ENCODE measurements at places on chromosomes 12 and 14.

DNA sequence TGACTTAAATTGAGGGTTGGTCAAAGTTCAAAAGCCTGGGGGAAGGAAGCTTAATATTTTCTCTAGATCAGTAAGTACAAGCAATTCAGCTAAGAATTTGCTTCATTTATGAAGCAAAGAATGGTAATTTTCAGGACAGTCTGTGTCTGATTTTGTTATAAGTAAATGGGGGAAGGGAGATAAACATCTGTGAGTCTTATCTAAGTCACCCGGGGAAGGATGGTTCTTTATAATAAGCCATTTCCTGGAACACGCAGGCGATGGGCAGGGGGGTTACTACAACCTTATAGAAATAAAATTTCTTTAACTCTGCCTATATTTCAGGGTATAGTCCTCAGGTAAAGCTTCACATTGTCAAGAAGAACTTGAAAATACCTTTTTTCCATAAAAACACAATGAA is 42.9 kb downstream of the HELB start:
- DNase-seq = no peak

- DNase-seq = no peak
Measured at GRCh38 chr12:91630596-91631293, 448.1 kb upstream of the DCN start.

GRCh38 chr12:39105111-39105510 is 199.7 kb upstream of the CPNE8 start:
- DNase-seq = no peak

GRCh38 chr12:101552277-101552676 is 42.5 kb upstream of the MYBPC1 start:
- DNase-seq = no peak

- DNase-seq = no peak
Measured at GRCh38 chr12:4816744-4817525, 92.8 kb upstream of the KCNA1 start.

GRCh38 chr14:81285245-81285644 is 64.5 kb upstream of the GTF2A1 start:
- no peak for DNase-seq

GRCh38 chr14:65972891-65973290 is 513.3 kb upstream of the CCDC196 start:
- DNase-seq = no peak

GRCh38 chr14:105487449-105487985 is 831 bp downstream of the CRIP1 start:
- no peak for DNase-seq

DNA sequence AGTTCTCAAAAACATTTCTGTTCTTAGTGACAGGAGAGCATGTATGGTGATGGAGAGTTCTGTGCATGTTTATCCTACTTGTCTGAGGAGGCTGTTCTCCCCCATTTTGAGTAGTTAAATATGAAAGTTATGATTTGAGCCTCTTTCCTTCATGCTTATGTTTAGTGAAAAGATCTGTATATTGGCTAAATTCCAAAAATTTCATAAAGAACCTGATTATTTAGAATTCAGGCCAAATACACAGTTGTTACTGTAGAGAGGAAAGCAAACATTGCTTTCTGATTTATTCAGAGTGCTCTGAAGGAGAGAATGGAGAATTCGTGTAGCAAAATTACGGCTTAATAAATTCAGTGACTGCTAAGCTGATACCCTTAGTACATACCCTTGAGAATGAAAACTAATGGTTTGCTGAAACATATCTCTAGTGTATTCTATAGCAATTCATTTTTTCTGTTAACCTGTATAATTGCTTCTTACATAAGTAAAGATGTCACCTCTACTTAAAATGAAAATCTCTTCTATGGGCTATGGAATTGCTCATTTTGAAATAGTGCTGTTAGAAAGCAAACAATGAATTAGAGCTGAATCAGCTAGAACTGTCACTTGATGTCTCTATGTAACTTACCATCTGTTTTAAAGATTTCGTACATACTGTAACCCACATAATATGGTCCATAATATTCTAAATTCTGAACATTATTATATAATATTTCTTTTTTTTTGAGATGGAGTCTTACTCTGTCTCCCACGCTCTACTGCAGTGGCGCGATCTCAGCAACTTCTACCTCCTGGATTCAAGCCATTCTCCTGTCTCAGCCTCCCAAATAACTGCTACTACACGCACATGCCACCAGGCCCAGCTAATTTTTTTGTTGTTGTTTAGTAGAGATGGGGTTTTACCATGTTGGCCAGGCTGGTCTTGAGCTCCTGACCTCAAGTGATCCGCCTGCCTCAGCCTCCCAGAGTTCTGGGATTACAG is 417.0 kb upstream of the RGS6 start:
- DNase-seq = no peak

GRCh38 chr14:104474495-104475213 is 104.9 kb upstream of the C14orf180 start:
- no peak for DNase-seq

DNA sequence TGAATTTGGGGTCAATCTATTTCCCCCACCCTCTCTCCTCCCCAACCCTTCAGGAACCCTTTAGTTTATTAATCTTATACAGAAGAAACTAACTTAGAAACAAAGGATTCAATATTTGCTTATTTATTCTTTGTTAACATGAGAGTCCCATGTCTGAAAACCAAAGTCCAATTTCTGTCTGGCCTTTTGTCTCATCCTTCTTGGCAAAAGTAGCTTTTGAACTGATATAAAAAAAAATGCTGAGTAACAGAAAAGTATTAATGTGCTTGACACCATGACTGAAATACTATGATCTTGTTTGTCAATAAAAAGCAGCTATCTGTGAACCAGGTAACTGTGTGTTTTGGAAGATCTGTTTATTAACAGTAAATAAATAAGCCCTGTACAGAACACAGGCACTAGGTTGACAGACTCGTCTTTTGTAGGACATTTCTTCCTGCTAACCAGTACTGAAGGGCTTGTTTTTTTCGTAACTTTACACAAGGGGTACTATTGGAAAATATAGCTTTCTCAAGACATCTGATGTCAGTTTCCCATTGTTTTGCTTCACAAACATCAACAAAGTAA is 10.8 kb downstream of the PIGH start:
- DNase-seq = no peak

GRCh38 chr14:35412272-35413056 is 7.9 kb upstream of the NFKBIA start:
- DNase-seq = no peak

- no peak for DNase-seq
Measured at GRCh38 chr14:95475540-95476240, 40.8 kb downstream of the SYNE3 start.

- DNase-seq = no peak
Measured at GRCh38 chr12:31263661-31264060, 62.3 kb downstream of the SINHCAF start.

GRCh38 chr14:74314576-74314975 is 11.8 kb upstream of the ABCD4 start:
- DNase-seq = no peak

- DNase-seq = no peak
Measured at GRCh38 chr12:108285016-108285415, 54.1 kb downstream of the CMKLR1 start.

DNA sequence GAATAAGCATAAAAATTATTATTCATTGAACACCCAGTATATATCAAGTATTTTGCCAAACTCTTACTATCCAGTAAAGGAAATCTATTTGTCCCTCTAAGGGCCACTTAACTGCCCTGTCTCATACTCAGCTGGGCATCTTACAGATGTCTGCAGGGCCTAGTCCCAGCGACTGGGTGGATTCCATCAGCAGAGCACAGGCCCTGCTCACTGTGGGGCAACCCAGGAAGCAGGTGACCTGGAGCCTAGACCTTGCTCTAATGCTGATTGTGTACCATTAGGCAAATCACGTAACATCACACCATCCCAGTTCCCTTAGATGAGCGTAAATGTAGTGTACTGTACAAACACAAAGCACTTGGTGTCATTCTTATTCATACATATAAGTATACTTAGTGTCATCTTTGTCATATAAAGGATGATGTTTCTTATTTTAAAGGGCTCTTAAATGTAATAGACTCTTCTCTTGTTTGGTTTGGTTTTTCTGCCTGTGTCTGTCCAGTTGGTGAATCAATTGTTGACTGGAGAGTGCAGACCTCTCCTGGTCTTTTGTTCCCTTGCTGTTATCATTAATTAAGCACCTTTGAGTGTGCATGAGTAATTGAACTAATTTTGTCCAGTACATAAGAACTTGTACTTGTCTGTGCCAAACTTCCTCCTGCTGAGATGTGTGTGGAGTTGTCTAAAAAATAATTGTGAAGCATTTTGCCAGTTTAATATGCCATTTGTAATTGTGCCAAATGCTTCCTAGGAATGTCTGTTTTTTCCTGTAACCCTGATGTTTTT is 49.3 kb downstream of the RAB35 start:
- DNase-seq = no peak

GRCh38 chr12:40232602-40233001 is 7.8 kb downstream of the LRRK2 start:
- DNase-seq = no peak

GRCh38 chr12:43290836-43291235 is 261.2 kb downstream of the ADAMTS20 start:
- no peak for DNase-seq

GRCh38 chr12:7131502-7131866 is 1.3 kb downstream of the CLSTN3 start:
- DNase-seq = no peak

DNA sequence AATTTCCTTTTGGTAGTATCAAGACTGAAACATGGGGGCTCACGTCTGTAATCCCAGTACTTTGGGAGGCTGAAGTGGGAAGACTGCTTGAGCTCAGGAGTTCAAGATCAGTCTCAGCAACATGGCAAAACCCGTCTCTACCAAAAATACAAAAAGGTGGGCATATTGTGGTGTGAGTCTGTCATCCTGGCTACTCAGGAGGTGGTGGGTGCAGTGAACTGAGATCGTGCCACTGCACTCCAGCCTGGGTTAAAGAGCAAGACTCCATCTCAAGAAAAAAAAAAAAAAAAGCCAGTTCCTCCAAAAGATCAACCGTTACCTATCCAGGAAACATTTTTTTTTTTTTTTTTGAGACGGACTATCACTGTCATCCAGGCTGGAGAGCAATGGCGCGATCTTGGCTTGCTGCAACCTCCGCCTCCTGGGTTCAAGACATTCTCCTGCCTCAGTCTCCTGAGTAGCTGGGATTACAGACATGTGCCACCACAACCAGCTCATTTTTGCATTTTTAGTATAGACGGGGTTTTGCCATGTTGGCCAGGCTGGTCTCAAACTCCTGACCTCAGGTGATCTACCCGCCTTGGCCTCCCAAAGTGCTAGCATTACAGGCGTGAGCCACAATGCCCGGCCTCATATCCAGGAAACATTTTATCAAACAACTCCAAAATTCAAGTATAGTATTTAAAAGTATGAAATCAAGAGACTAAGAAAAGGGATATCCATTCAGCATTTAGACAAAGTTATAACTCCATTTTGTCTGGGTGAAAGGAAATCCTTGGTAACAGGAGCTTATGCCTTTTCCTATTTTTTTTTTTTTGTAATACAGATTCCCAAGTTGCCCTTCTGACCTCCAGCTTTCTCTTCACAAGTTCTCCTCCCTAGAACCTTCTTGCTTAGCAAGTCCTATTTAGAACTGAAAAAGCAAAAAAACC is 3.4 kb downstream of the ACIN1 start:
- DNase-seq = no peak

DNA sequence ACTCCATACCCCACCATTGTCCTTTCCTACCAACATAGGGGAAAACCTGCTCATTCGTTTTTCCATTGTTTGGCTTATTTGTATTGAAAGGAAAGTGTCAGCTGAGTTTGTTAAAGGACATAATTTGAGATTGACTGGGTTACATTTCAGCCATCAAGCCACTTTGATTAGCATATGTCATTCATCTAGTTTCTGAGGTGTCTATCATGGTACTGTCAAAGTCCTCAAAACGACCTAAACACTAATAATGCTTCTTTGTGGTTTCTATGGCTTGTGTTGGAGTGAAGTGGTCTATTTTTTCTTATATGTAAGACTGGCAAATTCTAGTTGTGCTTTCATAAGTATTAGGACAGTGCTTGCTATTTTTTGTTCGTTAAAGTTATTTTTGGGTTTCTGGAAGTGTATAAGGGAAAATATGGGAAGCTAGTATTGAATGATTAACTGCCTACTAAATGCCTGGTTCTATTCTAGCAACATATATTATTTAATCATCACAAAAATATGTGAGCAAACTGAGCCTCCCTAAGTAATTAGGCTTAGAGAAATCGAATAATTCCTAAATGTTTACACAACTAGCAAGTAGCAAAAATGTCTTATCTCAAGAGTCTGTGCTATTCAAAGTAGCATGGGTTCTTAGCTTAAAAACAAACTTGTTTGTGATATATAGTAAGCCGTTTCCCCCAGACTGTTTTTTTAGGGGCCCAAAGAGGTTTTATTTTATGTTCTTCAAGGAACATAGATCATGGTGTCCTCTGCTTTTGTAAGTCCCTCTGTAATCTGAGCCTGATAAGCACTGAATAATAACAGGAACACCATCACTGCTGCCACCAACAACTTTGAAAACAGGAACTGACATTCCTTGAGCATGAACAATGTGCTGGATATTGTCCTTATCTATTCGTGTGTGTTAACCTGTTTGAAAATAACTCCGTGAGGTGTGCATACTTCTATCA is 67.1 kb downstream of the DERA start:
- no peak for DNase-seq
